ENCODE measurements at places on chromosomes 11 and 22. TPM values are rescaled to one million over a fixed set of nuclear protein-coding genes. Genes with fewer than 3 reads are reported as not detected.
A peak's percentile ranks its signal among the peaks of the same experiment; 100 is the strongest.

The MS4A12 gene
- total RNA-seq, result 0.21 TPM

The OR5T1 gene
- not detected for total RNA-seq

DNA sequence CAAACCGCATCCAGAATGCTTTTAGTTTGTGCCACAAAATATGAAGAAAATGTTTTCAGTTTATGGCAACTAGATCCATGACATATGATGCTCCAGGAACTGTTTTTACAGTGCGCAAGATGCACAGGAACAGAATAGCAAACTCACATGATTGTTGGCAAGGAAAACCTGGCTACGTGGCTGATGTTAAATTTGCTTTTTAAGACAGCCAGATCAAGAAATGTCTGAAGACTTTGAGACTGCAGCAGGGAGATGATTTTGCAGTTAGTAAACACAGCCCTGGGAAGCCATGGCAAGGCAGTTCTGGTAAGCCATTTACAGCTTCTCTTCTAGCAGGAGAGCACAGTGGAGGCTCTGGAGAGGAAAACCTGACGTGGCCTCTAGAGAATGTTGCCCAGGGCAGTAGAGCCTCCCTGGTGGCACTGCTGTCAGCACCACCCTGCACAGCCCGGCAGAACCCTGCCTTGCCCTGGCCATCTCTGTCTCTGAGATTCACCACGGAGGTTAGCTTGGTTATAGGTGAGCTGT is 69.8 kb upstream of the TNRC6B start:
- DNase-seq, result peak; percentile 58

The NAALADL1 gene
- not detected for total RNA-seq

The RTN4RL2 gene
- not detected for total RNA-seq

DNA sequence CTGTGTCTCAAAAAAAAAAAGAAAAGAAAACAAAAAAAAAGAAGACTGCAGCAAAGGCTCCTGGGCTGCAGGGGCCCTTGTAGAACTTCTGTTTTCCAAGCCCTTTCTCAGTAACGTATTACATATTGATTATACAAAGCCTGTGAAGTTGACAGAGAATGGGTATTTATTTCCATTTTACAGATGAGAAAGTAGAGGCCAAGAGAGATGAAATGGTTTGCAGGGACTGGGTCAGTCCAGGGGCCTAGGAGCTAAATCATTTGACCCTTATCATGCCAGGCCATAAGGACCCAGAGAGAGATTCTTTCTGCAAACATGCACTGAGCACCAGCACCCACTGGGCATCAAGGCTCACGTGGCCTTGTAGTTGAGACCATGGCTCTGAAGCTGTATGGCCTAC is 4.5 kb downstream of the PPP2R5B start:
- DNase-seq, result no peak

GRCh38 chr11:12673601-12673923 is 659 bp upstream of the TEAD1 start:
- no peak for DNase-seq

The KCTD14 gene
- total RNA-seq, result 0.78 TPM

GRCh38 chr11:201966-202365 is 5.2 kb downstream of the BET1L start:
- no peak for DNase-seq

DNA sequence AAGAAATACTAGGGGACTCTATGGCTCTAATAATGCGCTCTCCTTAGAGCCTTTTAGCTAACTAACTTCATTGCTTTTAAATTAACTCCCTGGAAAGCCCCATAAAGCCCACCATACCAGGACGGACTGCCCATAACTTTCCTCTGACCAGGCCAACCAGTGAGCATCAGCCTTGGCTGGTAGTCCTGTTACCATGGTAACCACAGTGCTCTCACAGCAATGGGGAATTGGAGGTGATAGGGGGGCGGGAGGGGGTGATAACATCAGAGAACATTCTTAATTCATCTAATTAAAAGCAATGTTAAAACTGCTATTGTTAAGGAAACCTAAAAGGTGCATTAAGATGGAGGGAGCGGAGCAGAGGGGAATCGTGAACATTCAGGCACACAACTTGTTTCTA is 27.2 kb upstream of the CHRM4 start:
- DNase-seq, result no peak

- DNase-seq, result no peak
These were observed 15.6 kb downstream of the SDHAF2 start for GRCh38 chr11:61445516-61445915.

GRCh38 chr11:125111001-125111342 is 454 bp downstream of the TMEM218 start:
- no peak for DNase-seq

DNA sequence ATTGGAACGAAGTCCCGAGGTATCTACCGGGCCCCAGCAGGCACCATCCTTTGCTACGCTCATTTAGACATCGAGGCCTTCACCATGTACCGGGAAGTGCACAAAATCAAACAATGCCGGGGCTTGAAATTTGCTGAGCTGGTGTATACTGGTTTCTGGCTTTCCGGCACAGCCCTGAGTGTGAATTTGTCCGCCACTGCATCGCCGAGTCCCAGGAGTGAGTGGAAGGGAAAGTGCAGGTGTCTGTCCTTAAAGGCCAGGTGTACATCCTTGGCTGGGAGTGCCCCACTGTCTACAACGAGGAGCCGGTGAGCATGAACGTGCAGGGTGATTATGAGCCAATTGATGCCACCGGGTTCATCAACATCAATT is 158.8 kb upstream of the GUCY1A2 start:
- DNase-seq, result no peak

All from HFFc6 (cell line).